ENCODE measurements at places on chromosomes 5 and 9.

DNA sequence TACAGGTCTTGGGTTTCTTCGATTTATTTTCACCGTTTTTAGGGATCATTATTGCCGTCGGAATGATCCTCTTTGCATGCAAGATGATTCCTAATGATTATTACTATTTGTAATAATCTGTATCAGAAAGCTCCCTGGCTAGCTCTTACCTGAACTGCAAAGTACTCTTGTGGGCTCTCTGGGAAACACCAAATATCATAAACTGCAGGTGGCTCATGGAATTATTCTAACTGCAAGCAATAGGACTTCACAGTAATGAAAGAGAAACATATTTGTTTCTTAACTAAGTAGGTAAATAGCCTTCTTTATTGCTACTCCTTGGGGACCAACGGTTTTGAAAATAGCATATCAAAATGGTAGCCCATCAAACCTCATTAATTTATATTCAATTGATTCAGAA is 219.4 kb downstream of the NFIB start:
- DNase-seq, result no peak

DNA sequence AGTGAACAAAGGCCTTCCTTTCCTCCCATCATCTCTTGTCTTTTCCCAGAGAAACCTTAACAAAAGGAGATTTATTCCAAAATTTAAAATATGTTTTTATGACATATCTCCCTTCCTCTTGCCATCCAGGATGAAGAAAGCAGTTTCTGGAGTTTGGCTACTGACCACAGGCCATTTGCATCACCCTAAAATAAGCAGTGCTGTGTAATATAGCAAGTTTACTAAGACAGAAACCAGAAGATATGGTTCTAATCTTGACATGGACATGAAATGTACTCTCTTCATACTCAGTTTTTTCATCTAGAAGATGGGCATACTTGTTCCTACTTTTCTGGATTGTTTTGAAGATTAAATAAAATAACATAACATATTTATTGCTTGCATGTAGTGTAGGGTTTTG is 50.2 kb upstream of the ZFAND5 start:
- no peak for DNase-seq

DNA sequence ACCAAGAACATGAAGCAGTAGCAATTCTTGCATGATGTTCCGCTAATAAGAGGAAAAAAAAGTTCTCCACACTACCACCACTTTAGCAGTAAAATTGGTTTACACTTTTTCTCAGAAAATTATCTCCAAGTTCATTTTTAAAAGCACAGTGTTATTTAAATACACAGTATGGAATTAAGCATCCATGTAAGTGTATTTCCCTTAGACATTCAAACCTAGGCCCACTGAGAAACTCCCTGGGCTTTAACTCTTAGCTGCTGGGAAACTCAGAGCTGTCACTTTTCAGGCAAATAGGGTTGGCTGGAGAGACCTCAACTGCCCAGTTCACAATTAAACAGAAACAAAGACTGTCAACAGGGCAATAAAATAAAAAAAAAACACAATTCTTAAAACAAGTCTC is 2.7 kb downstream of the GNAQ start:
- no peak for DNase-seq

DNA sequence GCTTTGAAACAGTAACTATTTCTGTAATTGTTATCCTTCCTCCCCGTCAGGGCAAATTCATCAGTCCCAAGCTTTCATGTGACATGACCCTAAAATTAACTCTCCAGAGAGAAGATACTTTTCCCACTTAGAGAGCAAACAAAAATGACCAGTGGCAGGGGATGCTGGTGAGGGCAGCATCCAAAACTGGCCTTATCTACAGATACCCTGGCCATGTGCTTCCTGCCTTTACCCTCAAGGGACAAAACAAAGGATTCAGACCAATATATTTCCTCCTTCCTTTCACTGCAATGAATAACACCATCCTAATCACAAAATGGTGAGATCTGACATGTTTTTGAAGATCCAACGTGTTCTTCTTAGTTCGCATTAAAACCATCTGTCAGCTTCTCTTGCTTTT is 267.2 kb downstream of the MAN2A1 start:
- no peak for DNase-seq

GRCh38 chr9:38622288-38622674 is 1.9 kb upstream of the ANKRD18A start:
- no peak for DNase-seq

GRCh38 chr5:164353155-164353554 is 847.7 kb downstream of the MAT2B start:
- DNase-seq, result no peak

DNA sequence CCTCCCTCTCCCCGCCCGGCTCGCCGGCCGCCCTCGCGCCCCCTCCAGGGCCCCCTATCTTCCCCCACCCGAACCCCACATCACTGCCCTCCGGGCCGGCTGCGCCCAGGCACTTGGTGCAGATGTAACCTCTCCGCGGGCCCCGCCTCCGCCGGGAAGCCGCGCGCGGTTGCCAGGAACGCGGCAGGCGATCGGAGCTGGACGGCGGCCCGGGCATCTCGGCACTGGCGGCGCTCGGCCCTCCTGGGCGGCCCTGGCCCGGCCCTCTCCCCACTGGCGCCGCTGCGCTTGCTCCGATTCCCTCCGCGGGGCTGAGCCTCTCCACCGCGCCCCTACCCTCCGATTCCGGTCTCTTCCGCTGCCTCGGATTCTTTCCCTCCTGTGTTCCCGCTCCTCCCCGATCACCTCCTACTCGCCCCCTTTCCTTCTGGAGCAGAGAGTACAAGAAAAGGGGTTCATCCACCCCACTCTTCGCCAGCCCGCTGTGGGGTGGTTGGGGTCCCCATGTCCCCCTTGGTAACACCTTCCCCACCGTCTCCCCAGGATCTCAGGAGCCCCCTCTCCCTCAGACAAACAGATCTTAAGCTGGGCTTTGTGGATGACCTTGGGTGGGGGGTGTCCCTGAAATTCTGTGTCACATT is 70.6 kb downstream of the C9orf50 start:
- DNase-seq, result no peak

DNA sequence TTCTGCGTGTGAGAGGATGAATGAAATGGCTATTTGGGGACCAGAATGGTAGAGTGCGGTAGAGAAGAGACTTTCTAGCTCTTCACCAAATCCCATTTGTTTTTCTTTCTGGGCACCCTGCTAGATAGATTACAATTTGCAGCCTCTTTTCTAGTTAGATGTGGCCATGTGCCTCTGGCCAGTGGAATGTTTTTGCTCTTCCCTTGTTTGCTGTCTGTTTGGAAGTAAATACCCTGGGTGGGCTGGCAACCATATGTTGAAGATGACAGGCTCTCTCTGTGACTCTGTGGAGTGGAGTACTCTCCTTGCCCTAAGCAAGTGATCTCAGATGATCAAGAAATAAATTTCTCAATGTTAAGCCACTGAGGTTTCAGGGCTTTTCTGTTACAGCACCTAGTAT is 12.9 kb downstream of the GNG10 start:
- DNase-seq, result no peak

GRCh38 chr9:93226819-93227218 is 42.9 kb downstream of the WNK2 start:
- DNase-seq, result no peak

DNA sequence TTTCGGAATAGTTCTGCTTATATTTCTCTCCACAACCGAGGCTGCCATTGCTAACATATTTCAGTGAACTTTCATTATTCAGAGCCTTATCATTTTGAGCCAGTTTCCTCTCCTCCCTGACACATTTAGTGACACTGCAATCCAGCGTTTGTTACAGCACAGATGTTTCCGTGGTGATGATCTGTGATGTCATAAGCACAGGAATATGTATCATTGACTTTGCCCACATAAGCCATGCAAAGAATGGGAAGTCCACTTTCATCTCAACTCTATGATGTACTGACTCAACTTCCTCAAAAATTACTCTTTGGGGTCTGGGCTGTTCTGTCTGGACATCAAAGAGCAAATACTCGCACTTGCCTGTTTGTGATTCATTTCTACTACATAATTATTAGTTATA is 291.8 kb downstream of the EBF1 start:
- DNase-seq, result no peak

DNA sequence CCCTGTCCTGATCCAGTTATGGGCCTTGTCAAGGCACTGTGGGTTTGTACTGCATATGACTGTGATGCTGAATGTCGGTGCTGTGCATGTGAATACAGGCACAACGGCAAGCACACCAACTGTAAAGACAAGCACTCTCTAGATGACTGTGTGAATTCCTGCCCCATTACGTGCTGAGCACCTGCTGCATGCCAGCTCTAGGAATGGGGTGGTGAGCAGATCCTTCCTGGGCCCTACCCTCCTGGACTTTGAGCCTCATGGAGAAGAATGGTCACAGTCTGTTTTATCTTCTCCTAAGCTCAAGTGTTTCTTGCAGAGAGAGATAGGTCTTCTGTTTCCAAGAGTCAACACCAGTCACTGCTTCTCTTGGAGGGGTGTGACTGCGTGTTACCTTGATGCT is 56.0 kb upstream of the RARS1 start:
- no peak for DNase-seq
